Fibroblast of skin of left biceps (primary cell): ENCODE measurements at places on chromosomes 16 and 17.

GRCh38 chr16:2429771-2430663 is 770 bp downstream of the CCNF start:
- no peak for DNase-seq

DNA sequence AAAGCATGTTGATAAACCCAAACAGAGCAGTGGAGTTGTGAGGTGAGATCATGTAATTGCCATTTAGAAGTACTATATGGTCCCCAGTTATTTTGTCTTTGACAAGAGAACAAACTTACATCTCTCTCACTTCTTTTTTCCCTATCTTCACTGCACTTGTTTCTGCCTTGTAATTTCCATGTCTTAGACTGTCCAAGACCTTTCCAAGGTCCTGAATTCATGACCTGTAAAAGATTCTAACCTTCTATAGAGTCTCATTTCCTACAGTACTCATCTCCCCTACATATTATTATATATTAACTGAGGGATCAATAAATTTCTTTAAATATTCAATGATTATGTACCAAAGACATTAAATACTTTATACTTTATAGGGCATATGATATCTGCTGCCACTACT is 295.3 kb upstream of the KIF2B start:
- DNase-seq = no peak

- no peak for DNase-seq
Observed at GRCh38 chr17:12445331-12445730, 220.4 kb upstream of the MYOCD start.

- DNase-seq = no peak
Observed at GRCh38 chr16:1069154-1069553, 3.4 kb upstream of the SSTR5 start.

- DNase-seq = no peak
Observed at GRCh38 chr17:77323413-77324171, 182.8 kb downstream of the SEC14L1 start.

- no peak for DNase-seq
Observed at GRCh38 chr16:73434621-73435020, 386.7 kb upstream of the ZFHX3 start.

DNA sequence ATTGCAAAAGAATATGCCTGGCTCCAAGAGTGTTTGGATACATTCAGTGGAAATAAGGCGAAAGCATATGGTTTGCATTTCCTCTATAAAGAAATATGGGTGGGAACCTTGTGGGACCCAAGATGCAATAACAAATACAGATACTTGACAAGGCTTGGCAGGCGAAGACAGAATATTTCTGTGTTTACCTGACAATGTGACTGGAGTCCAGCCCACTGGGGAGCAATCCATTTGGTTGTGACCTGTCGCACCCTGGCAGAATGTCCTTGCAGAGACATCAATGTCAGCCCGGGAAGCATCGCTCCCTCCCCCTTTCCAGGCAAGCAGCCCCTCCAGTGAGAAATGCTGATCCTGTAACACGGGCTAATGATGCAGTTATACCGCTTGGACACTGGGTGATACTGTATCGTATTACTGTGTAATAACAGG is 296.6 kb downstream of the MAF start:
- DNase-seq = no peak

DNA sequence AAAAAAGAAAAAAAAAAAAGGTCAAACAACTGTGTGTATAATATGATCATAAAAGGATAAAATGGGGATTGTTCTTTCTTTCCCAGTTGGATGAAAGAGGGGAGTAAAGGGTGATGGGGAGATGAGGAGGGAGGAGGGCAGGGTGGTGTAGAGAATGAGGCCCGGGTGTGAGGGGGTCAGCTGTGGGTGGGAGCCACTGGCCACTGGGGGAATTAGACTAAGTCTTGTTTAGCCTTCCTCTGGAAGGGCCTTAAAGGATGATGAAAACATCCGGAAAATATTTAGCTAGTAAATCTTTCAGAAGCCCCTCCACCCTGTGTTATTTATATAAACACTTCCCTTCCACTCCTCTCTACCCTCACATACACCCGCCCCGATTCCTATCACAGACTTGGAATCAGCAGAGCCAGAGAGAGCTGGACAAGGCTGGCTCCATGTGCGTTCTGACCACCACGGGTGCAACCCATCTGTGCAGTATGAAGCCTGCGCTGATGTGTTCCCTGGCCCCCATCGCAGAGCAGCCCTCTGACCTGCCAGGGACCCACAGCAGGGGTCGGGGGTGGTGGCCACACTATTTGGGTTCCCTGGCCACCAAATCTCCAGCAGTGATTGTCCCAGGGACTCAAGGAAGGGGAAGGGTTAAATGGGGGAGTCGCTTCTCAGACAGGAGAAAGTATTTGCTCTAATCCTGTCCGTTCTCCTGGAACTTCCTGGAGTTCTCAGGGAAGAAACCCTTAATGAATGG is 72.7 kb downstream of the GAS7 start:
- no peak for DNase-seq

DNA sequence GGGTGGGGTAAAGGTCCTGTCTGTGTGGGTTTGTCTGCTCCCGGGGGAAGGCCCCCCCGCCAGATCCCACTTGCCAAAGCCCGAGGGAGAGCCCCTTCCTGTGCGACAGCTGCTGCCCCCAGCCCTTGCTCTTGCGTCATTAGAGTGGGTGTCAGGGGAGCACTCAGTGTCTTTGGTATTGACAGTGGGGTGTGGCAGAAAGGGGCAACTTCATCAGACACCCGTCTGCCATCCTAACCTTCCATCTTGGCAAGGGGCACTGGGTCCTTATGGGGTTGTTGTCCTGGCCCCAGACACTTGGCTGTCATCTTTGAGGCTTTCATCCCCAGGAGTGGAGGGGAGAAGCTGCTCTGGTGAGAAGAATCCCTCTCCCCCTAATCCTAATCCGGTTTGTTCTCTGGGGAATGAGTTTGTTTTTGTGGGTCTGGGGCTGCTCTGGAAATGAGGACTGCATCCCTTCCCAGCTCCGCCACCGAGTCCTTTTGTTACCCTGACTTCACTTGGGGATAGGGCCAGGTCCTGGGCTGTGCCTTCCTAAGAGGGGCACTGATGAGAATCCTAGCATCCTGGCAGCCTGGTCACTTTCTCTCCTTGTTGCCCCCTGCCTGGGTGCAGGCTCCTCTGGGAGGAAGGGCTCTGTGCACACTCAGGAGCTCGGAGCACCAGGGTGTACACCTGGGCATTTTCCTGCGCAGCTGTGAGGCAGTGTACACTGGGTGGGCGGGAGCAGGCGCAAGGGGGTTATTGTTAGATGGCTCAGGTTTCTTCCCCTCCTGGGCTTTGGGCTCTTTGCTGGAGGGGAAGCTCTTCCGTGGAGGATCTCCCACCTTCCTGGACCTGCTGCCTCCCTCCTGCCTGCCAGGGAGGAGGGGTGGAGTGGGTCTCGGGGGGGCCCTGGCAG is 21.1 kb downstream of the GJD3 start:
- DNase-seq = no peak

DNA sequence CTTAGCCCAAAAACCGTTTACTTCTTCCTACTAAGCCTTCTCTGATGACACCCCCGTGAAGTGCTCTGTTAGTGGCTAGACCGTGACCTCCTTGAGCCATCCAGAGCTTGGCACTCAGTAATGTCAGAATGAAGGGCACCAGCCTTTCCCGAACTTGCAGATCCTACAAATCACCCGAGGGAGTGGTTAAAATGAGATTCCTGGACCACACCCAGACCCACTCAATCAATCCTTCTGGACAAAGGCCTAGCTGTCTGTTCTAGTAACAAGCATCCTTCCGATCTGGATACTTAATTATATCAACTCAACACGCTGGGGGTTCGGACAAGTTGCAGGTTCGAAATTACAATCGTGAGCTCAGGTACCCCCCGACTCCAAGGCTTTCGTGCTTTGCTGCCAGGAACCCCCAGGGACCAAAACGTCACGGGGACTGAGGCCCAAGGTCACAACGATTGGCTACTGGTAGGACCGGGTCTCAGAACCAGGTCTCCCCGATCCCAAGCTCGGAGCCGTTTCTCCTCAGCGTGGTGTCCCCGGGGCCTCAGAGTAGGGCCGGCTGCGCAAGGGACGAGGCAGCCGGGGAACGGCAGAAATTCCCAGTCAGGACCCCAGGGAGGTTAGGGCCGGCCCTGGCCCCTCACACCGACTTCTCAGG is 527 bp downstream of the CIAPIN1 start:
- no peak for DNase-seq

GRCh38 chr16:85309656-85310587 is 197.7 kb upstream of the CIBAR2 start:
- DNase-seq = no peak

DNA sequence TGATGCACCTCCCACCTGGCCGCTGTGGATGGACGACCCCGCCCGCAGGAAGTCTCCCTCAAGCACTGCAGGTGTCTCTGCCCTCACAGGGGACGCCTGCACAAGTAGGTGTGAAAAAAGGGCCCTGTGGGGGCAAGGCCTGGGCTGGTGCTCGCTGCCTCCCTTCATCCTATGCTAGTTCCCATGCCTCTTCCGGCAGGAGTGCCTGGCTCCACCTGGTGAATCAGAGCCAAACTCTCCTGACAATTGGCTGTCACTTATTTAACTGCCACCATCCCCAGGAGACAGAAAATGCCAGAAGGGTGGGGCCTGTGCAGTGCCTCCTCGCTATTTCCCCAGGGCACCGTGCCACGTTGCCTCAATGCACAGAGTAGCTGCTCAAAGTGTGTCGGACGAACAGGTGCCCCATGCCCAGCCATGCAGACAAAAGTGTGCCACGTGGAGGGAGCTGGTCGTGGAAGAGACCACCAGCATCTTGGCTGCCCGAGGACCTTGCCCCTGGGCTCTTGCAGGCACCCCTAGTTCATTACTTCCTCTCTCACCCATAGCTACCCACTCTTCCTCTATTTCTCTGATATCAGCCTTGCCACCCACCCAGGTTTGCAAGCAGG is 170.7 kb downstream of the SEC14L1 start:
- no peak for DNase-seq

- DNase-seq = no peak
Observed at GRCh38 chr16:48008011-48008525, 147.7 kb downstream of the ABCC12 start.

- no peak for DNase-seq
Observed at GRCh38 chr17:4189280-4189679, 46.3 kb downstream of the CYB5D2 start.

GRCh38 chr16:69193855-69194254 is 6.9 kb downstream of the SNTB2 start:
- no peak for DNase-seq

DNA sequence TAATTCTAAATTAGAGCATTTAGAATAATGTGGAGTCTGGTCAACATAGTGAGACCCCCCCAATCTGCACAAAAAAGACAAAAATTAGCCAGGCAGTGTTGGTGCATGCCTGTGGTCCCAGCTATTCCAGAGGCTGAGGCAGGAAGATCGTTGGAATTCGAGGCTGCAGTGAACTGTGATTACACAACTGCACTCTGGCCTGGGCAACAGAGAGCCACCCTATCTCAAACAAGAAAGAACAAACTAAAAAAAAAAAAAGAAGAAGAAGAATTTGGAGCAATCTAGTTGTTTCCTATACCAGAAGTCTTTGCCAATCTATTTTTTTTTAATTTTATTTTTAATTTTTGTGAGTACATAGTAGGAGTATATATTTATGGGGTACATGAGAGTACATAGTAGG is 6.0 kb downstream of the CETP start:
- no peak for DNase-seq

- no peak for DNase-seq
Observed at GRCh38 chr17:73430165-73430680, 118.4 kb upstream of the CDC42EP4 start.

- no peak for DNase-seq
Observed at GRCh38 chr16:58882292-58882691, 148.2 kb upstream of the GOT2 start.

- DNase-seq = peak; percentile 70
Observed at GRCh38 chr17:16027708-16028584, 28.3 kb downstream of the TTC19 start.

- DNase-seq = no peak
Observed at GRCh38 chr17:13272296-13272695, 254.5 kb upstream of the ELAC2 start.

- no peak for DNase-seq
Observed at GRCh38 chr16:56192986-56193945, 2.0 kb downstream of the GNAO1 start.

GRCh38 chr17:71458322-71458721 is 662.5 kb upstream of the SOX9 start:
- no peak for DNase-seq
